ENCODE measurements at places on chromosomes 3 and 15.
A peak's percentile ranks its signal among the peaks of the same experiment; 100 is the strongest.

- no peak for DNase-seq
Observed at GRCh38 chr3:15815696-15816095, 17.9 kb upstream of the ANKRD28 start.

GRCh38 chr3:42451546-42452230 is 41.3 kb upstream of the LYZL4 start:
- no peak for DNase-seq

GRCh38 chr3:46187876-46188275 is 20.2 kb downstream of the CCR1 start:
- no peak for DNase-seq

DNA sequence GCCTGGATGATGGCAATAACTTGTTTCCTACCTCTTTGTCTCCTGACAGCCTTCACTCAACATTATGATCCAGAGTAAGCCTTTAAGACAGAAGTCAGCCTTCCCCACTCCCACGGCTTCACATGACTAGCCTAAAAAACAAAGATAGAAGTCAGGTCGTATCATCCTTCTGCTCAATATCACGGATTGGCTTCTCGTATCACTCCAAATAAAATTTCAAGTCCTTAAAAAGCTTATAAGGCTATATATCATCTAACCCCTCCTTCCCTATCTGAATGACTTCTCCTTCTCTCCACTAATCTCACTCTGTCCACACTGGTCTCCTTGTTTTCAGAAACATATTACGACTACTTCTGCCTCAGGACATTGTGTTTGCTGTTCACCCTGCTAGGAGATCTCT is 47.7 kb upstream of the AP4E1 start:
- DNase-seq, result no peak

DNA sequence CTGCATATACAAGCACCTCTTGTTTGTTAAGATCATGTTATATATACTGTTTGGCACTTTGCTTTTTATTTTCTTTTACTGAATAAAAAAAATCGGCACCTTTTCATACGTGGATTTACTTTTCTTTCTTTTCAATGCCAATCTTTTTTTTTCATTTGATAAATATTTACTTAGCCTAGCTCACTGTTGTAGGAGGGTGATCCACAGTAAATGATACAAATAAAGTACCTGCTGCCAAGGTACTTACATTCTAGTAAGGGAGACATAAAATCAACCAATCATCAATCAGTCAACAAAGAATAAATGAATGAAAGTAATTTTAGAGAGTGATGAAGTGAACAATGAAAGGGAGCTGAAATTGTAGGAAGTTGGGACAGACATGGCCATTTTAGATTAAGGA is 18.3 kb downstream of the GNB5 start:
- no peak for DNase-seq

DNA sequence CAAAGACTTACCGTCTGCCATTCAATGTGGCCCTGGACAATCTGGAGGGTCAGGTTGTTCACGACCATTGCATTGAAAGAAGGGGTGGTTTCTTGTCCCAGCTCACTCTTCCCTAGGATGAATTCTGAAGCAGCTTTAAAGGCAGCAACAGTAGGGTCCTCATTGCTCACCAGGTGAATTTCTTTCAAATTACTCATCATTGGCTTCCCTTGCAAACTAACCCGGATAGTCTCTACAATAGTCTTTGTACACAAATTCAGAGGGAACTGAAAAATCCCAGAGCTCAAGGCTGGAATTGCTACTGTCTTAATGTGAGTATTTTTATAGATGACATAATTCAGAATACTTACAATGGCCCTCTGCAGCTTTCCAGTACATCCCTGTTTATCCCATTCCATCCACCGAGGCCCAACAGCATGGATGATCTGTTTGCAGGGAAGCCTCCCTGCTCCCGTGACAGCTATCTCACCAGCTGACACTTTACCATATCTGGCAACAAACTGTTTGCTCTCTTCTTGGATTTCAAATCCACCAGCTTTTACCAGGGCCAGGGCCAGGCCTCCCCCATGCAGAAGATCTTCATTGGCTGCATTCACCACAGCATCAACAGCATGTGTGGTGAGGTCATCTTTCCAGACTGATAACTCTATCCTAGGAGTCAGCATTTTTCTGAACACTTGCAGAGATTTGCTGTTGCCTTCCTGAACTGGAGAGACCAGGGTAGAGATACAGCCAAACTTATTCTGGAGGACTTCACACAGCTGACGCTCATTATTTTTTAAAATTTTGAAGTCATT is 8.6 kb downstream of the PARP9 start:
- no peak for DNase-seq

- DNase-seq, result no peak
Observed at GRCh38 chr15:49328941-49329340, 94.1 kb upstream of the FGF7 start.

- peak; percentile 32 for DNase-seq
Observed at GRCh38 chr3:28326458-28326926, 22.0 kb upstream of the ZCWPW2 start.

DNA sequence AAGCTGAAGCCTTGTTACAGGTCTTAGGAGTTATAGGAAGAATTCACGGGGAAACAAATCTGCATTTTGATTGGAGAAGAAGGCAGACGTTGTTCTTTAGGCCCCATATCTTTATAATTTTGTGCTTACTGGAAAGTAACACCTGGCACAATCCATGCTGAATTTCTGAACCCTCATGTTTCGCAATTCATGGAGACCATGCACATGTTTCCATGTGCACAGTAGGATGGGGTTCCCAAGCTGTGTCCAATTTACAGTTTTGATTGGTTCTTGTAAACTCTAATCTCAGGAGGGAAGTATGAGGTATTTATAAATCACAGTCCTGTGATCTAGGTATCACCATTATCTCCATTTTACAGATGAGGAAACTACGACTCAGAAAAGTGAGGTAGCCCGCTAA is 7.8 kb upstream of the SCAANT1 start:
- no peak for DNase-seq

GRCh38 chr3:180325958-180326357 is 276.0 kb upstream of the TTC14 start:
- DNase-seq, result no peak

DNA sequence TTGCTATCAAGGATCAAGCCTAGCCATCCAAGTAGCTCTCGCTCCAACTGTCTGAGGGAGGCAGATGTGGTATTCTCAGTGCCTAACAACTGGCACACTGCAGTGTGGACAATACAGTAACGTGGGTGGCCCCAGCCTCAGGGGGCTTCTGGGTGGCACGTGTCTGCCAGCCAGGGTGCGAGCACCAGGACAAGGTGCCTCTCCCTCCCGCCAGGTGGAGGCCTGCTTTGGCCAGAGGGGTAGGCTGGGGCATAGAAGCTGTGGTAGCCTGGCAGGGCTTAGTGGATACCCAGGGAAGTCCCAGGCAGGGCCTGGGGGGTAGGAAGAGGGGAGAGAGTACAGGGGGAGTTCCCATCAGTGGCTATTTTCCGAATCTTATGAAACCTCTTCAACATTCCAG is 234.0 kb downstream of the PLCL2 start:
- DNase-seq, result no peak

DNA sequence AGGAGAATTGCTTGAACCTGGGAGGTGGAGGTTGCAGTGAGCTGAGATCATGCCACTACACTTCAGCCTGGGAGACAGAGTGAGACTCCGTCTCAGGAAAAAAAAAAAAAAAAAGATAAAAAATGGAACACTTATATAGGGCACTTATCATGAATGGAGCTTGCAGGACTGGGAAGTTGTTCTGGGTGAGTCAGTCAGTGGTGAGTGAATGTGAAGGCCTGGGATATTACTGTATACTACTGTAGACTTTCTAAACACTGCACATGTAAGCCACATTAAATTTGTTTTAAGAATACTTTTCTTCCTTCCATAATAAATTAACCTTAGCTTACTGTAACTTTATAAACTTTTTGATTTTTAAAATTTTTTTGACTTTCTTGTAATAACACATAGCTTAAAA is 59.8 kb downstream of the SFMBT1 start:
- no peak for DNase-seq

DNA sequence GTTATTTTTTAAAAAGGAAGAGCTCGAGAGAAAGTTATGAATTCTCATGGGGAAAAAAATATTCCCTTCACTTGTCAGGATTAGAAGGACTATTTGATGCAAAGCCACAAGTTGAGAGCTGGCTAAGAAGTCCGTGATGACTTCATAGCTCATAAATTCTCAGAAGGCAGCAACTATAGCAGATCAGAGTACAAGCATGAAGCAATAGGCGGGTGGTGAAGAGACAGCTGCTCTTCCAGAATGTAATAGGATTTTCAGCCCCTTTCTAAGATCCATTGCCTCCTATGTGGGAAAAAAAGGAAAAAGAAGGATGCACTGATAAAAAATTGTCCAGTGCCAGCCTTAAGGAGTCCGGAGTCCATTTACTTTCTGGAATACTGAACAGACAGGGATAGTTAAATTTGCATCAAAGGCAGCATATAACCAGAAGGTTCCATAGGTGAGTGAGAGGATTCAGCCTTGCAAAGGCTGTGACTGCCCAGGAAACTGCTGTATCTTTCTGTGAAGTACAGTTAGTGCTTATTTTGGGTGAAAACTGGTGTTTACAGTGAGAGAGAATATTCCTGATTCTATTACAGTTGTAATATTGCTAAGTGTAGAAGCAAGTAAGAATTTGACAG is 929.5 kb upstream of the ALCAM start:
- DNase-seq, result no peak

DNA sequence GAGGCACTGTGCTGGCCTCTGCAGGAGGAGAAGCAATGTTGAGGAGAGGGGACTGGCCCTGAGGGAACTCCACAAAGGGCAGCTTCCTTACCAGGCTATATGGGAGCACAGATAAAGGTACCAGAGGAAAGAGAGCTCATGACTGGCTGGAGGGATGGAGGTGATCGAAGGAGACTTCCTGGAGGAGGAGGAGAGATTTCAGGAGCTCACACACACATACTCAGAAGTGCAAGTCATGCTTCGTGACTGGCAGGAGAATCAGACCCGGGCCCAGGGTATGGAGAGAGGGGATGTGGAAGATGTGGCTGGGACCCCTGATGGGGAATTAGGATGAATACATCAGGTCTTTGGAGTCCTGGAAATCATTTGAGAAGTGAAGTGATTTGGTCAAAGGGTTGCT is 85.4 kb downstream of the ABHD5 start:
- DNase-seq, result no peak

DNA sequence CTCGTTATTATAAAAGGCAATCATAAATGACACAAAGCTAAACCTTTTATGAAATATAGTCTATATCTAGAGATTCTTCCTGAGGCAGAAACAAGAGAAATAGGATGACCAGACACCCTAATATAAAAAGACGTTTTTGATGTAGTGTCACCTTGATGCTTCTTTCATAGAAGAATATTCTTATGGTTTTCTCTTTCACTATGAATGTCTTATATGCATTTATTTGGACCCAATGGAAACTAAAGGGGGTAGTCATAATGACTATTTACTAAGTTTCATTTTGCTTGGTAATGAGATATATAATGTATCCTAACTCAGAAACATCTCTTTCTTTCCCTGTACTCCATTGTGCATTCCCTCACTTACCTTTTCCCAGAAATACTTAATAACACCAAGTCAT is 393.9 kb downstream of the RAP2B start:
- no peak for DNase-seq
